ENCODE measurements at places on chromosomes 11 and 22. TPM values are rescaled to one million over a fixed set of nuclear protein-coding genes. Genes with fewer than 3 reads are reported as not detected.

The SLC22A9 gene
- not detected for total RNA-seq

The TRIM34 gene
- 9.2 TPM for total RNA-seq

- peak overlapping the region; percentile 46 for H3K27ac ChIP-seq
- H3K4me1 ChIP-seq: no peaks in the 10 kb centered on the region
- no peaks in the 10 kb centered on the region for H3K27me3 ChIP-seq
- DNase-seq: peak; percentile 89
Observed at GRCh38 chr22:20080445-20080775, 369 bp downstream of the DGCR8 start.

DNA sequence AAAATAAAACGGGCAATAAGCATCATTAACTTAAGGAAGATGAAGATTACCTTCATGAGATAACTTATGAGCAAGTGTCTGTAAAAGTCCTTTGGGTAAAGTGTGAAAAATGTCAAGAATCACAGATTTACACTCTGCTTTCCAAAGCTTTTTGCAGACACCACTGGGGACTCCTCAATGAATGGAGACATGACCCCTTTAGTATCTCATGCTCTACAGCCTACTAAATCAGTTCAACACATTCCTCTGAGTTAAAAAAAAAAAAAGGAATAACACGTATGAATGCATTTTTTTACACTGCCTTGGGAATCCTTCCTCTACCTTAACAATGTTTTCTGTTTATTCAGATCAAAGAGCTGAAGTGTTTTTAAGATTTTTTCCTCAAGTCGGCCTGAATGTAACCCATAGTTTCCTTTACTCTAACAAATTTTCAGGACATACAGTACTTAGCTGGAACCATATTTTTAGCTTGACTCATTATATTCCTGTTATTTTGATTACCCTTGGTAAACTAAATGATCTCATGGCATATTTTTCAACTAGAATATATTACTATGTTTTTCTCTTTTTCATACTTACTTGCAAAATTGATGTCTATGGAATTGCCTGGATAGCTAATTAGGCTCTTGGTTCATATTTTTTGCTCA lies 25.9 kb upstream of the RAB30 start:
- H3K36me3 ChIP-seq: no peaks in the 10 kb centered on the region
- H3K4me1 ChIP-seq: no peaks in the 10 kb centered on the region
- H3K4me3 ChIP-seq: no peak overlapping the region
- no peaks in the 10 kb centered on the region for H3K27me3 ChIP-seq

- peak overlapping the region; percentile 39 for H3K27ac ChIP-seq
- no peaks in the 10 kb centered on the region for H3K27me3 ChIP-seq
- peak; percentile 95 for DNase-seq
- H3K4me1 ChIP-seq: no peaks in the 10 kb centered on the region
- H3K36me3 ChIP-seq: no peaks in the 10 kb centered on the region
Observed at GRCh38 chr22:35376728-35377472, 4.0 kb upstream of the HMOX1 start.

- H3K4me3 ChIP-seq: no peak overlapping the region
- H3K27me3 ChIP-seq: no peaks in the 10 kb centered on the region
- H3K4me1 ChIP-seq: no peaks in the 10 kb centered on the region
- DNase-seq: no peak
Observed at GRCh38 chr11:78684377-78684776, 109.7 kb upstream of the NARS2 start.

- no peak for DNase-seq
- H3K4me1 ChIP-seq: no peaks in the 10 kb centered on the region
- H3K27me3 ChIP-seq: no peaks in the 10 kb centered on the region
- no peak overlapping the region for H3K27ac ChIP-seq
- H3K4me3 ChIP-seq: no peak overlapping the region
Observed at GRCh38 chr11:128361451-128362020, 225.8 kb downstream of the ETS1 start.
